ENCODE measurements at places on chromosomes 13 and 19. TPM values are rescaled to one million over a fixed set of nuclear protein-coding genes. Genes with fewer than 3 reads are reported as not detected.

DNA sequence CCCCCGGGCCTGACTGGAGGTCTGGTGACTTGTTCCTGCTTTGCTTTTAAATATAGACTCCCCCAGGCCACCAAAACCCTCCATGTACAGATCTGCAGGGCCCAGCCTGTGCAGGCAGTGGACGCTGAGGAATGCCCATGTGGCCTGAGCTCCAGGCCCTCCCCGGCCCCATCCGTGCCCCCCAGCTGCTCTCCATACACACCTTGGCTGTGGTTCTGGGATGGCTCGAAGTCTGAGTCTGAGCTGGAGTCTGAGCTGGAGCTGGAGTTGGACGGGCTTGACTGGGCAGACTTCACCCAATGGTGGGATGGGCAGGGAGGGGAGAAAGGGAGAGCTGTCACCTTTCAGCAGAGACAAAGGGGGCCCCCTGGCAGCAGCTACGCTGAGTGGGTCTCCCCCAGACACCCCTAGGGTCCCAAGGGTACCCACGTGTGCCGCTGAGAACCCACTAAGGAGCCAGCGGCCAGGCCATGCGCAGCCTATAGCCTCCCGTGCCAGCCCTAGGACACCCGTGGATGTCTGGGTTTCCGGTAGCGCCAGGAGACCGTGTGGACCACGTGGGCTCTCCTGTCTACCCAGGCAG is 61.9 kb downstream of the MLLT1 start:
- H3K27ac ChIP-seq: no peak overlapping the region
- peaks cover 27% of the 10 kb centered on the region for H3K36me3 ChIP-seq
- no peak overlapping the region for H3K4me3 ChIP-seq
- no peaks in the 10 kb centered on the region for H3K27me3 ChIP-seq
- no peak for DNase-seq

The SELENOV gene
- not detected for total RNA-seq

The GARIN5A gene
- total RNA-seq: 2.7 TPM

DNA sequence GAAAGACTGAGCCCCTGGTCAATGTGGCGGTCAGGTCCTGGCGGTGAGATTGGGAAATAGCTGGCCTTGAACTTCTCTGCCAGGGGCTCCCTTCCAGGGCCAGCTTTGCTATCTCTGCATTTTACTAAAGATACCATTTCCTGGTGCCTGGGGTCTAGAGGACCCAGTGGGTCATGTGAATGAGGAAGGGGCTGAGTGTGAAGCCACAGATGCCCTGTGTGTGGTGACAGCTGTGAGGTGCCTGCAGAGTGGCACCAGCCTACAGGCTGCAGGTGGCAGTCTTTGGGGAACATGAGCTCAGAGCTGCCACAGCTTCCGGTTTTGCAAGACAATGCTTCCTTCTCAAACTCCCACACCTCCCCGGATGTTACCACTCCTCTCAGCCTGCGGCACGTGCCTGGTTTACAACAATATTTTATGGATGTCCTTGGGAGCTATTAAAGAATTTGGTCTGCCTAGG is 5.2 kb upstream of the MLNR start:
- H3K4me3 ChIP-seq: no peak overlapping the region
- H3K4me1 ChIP-seq: no peaks in the 10 kb centered on the region
- no peaks in the 10 kb centered on the region for H3K27me3 ChIP-seq
- DNase-seq: peak; percentile 32

The SPIB gene
- not detected for total RNA-seq

The SAFB2 gene
- 98.6 TPM for total RNA-seq

The RASL11A gene
- total RNA-seq: 0.71 TPM

- H3K4me1 ChIP-seq: peaks cover 8% of the 10 kb centered on the region
- DNase-seq: no peak
- H3K27me3 ChIP-seq: no peaks in the 10 kb centered on the region
- peaks cover 4% of the 10 kb centered on the region for H3K36me3 ChIP-seq
Observed at GRCh38 chr13:30163441-30163840, 143.9 kb downstream of the KATNAL1 start.

DNA sequence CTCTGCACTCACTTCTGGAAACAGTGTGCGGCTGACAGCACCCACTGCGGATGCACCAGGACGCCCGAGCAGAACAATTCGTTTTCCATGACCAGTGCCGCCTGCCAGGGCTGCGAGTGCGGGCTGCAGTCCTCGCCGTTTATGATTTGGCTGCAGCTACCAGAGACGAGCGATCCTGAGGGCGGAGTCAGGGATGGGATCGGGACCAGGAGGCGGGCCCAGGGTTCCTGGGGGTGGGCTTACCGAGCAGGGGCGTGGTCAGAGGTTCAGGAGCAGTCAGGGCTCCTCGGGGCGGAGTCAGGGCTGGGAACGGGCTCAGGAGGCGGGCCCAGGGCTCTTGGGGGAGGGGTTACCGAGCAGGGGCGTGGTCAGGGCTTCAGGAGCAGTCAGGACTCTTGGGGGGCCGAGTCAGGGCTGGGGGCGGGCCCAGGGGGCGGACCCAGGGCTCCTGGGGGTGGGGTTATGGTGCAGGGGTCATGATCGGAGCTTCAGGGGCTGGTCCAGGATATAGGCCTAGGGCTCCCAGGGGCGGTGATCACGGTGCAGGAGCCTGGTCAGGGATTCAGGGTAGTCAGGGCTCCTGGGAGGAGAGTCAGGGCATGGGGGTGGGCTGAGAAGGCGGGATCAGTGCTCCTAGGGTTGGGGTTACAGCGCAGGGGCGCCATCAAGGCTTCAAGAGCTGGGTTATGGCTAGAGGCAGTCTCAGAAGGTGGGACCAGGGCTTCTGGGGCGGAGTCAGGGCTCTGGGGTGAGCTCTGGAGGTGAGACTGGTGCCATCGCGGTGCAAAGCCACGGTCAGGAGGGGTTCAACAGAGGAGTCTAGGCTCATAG is 1.7 kb downstream of the KLK4 start:
- peaks cover 24% of the 10 kb centered on the region for H3K27me3 ChIP-seq
- H3K27ac ChIP-seq: no peak overlapping the region
- peak; percentile 29 for DNase-seq
- H3K4me3 ChIP-seq: no peak overlapping the region
- no peaks in the 10 kb centered on the region for H3K4me1 ChIP-seq

DNA sequence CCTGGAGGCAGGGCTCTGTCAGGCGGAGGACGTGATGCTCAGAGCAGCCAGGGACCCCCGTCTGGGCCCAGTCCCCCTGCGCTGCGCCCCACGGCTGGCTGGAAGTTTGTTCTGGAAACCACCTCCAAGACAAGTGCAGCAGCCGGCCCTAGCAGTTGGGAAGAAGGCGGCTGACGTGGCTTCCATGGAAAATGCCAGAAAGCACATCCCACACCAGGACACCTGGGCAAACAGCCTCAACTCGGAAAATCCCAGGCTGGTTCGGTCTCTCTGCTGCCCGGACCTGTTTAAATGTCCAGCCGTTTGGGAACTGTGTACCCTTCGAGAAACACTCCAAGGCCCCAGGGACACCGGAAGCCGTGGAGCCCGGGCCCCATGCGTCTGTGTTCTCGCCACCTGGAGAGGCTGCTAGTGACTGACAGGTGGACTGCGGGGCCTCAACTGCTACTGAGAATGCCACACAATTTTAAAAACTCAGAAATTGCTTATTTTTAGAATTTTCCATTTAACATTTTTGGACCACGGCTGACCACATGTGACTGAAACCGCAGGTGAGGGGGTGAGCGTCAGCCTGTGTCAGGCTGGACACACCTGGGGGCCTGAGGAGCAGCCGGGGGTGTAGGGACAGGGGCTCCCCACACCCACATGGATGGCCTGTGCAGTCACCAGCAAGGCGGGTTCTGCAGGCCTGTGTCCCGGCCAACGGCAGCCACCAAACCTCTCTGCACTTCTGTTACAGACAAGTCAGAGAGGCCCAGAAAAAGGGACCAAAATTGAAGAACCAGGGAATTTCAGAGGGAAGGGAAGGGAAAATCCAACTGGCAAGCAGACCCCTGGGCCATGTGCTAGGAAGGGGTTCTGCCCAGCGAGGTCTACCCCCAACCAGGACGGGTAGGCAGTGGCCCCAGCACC is 31.7 kb downstream of the RASA3 start:
- H3K36me3 ChIP-seq: no peaks in the 10 kb centered on the region
- no peak overlapping the region for H3K27ac ChIP-seq
- H3K4me3 ChIP-seq: no peak overlapping the region

- H3K27ac ChIP-seq: no peak overlapping the region
- H3K36me3 ChIP-seq: no peaks in the 10 kb centered on the region
- no peaks in the 10 kb centered on the region for H3K27me3 ChIP-seq
- H3K4me1 ChIP-seq: no peaks in the 10 kb centered on the region
Observed at GRCh38 chr19:20318616-20319015, 151.6 kb downstream of the ZNF486 start.

GRCh38 chr19:1468821-1469254 is 10.2 kb downstream of the C19orf25 start:
- no peaks in the 10 kb centered on the region for H3K4me1 ChIP-seq
- peak; percentile 50 for DNase-seq
- H3K27me3 ChIP-seq: no peaks in the 10 kb centered on the region
- no peak overlapping the region for H3K27ac ChIP-seq

DNA sequence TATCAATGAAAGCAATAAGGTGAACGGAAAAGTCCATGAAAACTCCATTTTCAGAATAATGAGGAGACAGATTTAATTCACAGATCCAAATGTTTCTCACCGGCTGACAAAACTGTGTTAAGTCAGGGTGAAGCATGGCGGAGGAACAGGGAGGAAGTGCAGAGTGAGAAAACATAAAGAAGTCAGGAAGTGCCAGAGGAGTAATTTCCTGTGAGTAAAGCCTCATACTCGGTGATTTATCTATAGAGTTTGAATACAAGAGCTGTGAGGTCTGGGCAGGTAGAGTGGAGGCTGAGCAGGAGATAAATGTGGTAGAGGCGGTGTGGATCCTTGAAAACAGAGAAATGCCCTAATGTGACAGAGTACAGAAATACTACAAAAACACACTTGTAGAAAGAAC is 11.4 kb downstream of the CARD8 start:
- peaks cover 14% of the 10 kb centered on the region for H3K4me1 ChIP-seq
- no peak overlapping the region for H3K4me3 ChIP-seq
- H3K27me3 ChIP-seq: no peaks in the 10 kb centered on the region
- H3K27ac ChIP-seq: no peak overlapping the region
- peaks cover 31% of the 10 kb centered on the region for H3K36me3 ChIP-seq
- no peak for DNase-seq

The WDR88 gene
- total RNA-seq: not detected

The LRP3 gene
- 9.5 TPM for total RNA-seq

DNA sequence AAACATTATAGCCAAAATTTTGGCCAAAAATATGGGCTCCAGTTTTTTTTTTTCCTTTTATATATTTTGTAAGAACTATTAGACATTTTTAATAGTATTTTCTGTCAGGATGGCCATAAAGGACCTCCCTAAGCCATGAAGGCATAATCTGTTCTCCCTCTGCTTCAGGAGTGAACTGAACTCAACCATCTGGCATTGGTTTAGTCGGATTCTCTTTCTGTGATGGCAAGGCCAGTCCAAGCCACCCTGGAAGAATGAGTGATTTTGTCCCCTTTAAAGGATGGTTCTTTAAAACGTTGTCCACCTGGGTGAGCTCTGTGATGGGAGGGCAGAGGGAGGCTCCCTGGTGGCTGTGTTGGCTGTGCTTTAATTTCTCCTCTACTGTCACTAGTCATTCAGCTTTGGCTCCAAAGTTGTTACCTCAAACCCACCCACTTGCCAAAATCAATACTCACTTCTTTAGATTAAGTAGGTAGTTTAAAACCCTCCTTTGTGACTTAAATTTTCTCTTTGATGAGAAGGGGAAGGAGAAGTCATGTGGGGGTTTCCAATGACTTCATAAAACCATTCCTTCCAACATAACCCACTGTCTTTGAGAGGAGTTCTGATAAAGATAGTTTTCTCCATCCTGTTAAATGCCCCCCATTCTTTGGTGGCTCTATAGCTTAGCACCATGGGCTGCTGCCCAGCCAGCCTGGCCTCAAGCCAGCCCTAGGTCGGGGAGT is 4.4 kb downstream of the TNFRSF19 start:
- no peak overlapping the region for H3K4me3 ChIP-seq
- peaks cover 6% of the 10 kb centered on the region for H3K4me1 ChIP-seq
- H3K27me3 ChIP-seq: peaks cover 55% of the 10 kb centered on the region
- no peak for DNase-seq
- no peaks in the 10 kb centered on the region for H3K36me3 ChIP-seq
- no peak overlapping the region for H3K27ac ChIP-seq

DNA sequence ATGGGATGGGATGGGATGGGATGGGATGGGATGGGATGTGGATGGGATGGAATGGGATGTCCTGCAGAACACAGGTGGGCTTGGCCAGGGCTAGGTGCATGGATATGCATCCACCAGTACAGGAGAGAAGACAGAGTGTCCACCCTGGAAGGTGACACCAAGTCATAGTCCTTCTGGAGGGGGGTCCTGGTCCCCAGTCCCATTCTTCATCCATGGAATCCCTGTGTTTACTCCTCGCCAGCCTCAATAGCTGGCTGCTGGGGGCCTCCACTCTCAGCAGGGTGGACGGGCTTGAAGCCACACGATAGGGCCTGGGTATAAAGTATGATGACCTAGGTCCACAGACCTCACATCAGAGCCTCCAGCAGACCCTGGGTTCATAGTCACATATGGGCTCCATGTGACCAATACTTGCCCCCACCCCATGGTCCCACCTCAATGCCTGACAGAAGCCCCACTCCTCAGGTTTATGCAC is 40.1 kb downstream of the RFX2 start:
- DNase-seq: no peak
- H3K27me3 ChIP-seq: no peaks in the 10 kb centered on the region
- H3K27ac ChIP-seq: peak overlapping the region; percentile 59
- H3K4me1 ChIP-seq: peaks cover 13% of the 10 kb centered on the region
- H3K4me3 ChIP-seq: no peak overlapping the region

- peaks cover 26% of the 10 kb centered on the region for H3K36me3 ChIP-seq
- no peaks in the 10 kb centered on the region for H3K27me3 ChIP-seq
- H3K4me1 ChIP-seq: peaks cover 38% of the 10 kb centered on the region
- H3K27ac ChIP-seq: peak overlapping the region; percentile 0
Observed at GRCh38 chr13:27619728-27620376, 477 bp downstream of the LNX2 start.

The CNN1 gene
- not detected for total RNA-seq

The APC2 gene
- total RNA-seq: 0.23 TPM

The TIMM50 gene
- 71.2 TPM for total RNA-seq

- peaks cover 6% of the 10 kb centered on the region for H3K4me1 ChIP-seq
- H3K4me3 ChIP-seq: peak overlapping the region; percentile 84
- peak overlapping the region; percentile 76 for H3K27ac ChIP-seq
- H3K36me3 ChIP-seq: peaks cover 4% of the 10 kb centered on the region
- peak; percentile 75 for DNase-seq
- no peaks in the 10 kb centered on the region for H3K27me3 ChIP-seq
Observed at GRCh38 chr13:42041684-42042035, 6.8 kb upstream of the DGKH start.

The LACC1 gene
- total RNA-seq: 14.1 TPM

The NMRK2 gene
- total RNA-seq: not detected
